Activated CD8-positive, alpha-beta memory T cell treated with anti-CD3 and anti-CD28 coated beads for 24 hours (primary cell): ENCODE measurements at places on chromosomes 16 and 17.

GRCh38 chr17:80423536-80424225 lies 8.7 kb downstream of the ENDOV start:
- no peak for DNase-seq

DNA sequence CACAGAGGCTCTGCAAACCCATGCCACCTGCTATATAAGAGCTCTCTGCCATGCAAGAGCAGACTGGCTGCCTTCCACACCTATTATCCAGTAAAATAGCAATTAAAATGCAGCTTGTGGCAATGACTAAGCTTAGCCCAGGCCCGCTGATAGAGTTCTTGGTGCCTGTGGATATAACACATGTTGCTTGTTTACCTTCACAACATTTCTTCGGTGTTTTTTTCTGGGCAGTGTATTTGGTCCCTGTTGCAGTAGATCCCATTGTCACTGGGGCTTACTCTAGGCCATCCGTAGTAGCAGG lies 63.5 kb downstream of the SPECC1 start:
- no peak for DNase-seq

DNA sequence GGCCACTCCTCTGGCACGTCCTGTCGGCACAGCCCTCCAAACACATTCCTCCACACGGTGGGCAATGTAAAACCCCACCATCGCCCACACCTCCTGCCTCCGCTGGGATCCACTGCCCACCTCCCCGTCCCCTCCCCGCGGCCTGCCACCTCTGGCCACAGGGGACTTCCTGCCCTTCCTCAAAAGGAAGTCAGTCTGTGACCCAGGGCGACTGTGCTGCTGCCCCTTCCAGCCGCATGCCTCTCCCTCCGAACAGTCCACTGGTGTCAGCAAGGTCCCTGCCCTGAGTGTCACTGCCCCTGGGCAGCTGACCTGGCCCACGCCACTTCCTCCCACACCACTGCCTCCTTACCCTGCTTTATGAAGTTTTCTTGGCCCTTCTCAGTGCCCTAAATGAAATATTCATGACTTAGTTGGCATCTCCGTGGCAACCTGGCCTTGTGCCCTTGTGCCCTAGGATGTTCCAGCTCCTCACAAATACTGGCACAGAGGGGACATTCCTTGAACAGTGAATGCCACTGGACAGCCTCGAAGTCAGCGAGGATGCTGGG lies 2.0 kb downstream of the PLD6 start:
- no peak for DNase-seq

GRCh38 chr16:931626-932500 lies 38.9 kb downstream of the LMF1 start:
- DNase-seq: no peak

DNA sequence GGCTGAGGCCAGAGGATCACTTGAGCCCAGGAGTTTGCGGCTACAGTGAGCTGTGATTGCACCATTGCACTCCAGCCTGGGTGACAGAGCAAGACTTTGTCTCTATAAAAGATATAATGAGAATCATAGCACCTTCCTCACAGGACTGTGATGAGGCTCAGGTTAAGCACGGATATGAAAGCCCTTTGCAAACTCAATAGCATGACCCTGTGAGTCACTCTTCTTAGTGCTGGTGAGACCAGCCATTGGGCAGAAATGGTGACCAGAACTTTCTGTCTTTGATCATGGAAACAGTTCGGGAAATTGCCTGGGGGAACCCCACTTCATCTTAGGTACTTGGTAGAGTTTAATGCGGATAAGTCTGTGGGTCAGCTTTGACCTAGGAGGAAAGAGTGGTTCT lies 144.2 kb downstream of the PRKCB start:
- no peak for DNase-seq
